ENCODE measurements at places on chromosomes 3 and 15.

GRCh38 chr3:15657016-15657415 is 55.5 kb downstream of the BTD start:
- no peak for DNase-seq

DNA sequence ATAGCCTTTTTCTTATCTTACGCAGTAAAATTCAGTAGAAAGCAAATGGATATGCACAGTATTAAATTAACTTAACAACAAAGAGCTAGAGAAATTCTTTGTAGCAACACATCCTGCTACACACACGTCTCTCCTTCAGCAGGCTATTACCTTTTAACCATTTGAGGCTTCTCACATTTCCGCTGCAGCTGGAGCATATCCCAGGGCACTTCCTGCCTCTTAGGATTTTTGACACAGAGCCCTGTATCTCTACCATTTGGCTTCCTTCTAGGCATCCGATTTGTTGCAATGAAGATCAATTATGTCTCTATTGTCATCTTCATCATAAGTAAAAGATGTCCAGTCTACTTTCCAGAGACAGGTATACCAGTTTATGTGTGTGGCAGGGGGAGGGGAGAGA is 292.4 kb upstream of the CBLB start:
- DNase-seq = no peak

DNA sequence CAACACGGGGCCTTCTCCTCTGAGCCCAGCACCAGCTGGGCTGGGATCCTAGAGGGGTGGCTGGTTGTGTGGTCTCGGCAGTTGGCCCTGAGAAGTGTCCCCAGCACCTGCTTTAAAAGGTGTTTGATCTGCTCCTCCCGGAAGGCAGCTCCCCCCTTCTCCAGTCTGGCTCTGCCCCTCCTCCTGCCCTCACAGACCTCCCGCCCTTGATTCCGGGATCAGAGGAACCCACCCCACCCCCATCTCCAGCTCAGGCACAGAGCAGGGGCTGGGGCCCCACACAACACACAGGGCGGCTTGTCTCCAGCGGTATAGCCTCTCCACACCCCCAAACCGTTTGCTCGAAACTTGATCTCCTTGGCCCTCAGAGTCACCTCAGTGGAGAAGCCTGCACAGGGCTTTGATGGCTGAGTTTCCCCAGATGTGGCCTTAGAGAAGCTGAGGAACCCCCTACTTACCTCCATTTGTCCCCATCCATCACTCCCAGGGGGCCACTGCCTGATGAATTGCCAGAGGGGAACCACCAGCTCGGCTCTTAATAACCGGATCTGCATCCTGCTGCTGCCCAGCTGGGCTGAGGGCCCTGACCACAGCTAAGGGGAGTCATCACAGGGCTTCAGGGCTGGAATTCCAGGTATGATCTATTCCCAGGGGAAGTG is 6.4 kb upstream of the STRA6 start:
- no peak for DNase-seq

DNA sequence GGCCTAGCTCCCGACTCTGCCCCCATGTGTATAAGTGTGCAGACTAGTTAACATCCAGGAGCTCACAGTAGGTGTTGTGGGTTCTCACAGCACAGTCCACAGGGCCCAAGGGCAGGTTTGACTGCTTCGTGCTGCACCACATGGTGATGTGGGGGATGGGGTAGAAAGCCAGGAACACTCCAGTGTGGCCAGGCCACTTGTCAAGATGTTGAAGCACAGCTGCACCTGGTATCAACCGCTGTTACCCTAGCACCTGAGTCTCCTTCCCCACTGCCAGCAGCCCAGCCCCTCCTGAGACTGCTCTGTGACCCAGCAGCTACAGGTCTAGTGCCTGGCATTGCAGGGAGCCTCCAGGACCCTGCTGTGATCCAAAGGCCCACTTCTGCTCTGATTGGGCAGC is 53.4 kb downstream of the CHDH start:
- no peak for DNase-seq

DNA sequence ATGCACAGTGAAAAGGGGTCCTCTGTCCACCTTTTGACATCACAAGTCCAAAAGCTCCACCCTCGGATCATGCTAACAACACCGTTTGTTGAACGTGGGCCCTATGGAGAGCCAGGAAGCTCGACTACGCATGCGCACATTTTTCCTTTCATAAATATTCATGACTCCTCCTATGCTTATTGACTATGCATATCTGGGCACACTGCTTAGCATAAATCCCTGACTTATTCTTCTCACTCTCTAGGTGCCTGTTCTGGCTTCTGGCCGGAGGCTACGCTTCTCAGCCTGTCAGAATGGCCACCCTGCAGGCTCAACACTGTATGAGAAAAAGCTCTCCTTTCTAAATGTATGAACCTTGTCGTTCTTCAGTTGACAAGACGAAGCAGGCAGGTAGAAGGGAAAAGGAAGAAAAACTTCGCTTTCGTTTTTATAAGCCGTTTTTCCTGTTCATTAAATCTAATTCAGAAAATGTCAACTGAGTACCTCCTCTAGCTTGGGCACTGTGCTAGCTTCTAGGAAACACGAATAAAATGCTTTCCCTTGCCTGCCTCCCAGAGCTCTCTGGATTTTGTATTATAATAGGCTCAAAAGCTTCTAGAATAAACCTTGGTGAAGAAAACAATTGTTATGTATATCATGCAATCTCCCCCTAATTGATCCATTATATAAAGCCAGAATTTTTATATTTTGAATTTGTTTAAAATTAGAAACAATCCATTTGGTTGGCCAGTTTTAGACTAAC is 207.7 kb downstream of the ATP10A start:
- DNase-seq = no peak

DNA sequence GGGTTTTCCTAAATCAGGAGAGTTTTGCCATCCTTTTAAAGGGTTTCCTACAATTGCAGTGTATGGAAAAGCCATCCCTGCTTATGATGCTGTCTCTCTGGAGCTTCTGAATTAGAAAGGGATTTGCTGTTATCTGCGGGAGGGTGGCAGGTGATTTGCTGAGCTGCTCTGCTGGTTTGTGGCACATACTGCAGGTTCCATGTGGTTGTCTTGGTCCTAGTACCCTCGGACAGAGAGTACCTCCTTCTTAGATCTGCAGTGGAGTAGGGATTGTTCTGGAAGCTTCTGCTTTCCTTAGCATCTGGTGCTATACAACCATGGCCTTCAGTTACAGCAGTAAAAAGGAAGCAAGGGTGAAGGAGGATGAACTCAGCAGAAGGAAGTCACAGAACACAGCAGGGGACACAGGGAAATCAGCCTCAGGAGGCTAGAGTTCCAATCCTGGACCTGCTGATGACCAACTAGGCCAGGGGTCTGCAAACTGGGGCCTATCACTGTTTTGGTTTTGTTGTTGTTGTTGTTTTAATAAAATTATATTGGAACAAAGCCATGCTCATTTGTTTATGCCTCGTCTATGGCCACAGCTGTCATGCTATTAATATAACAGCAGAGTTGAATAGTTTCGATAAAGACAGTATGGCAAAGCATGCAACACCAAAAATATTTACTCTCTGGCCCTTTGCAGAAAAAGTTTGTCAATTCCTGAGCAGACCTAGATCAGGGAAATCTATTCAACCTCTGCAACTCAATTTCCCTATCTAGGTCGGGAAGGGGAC is 39.5 kb downstream of the STARD5 start:
- DNase-seq = peak; percentile 47

- no peak for DNase-seq
Measured at GRCh38 chr3:190064112-190064511, 56.6 kb downstream of the P3H2 start.

- DNase-seq = no peak
Measured at GRCh38 chr15:54687628-54688027, 509.1 kb downstream of the RSL24D1 start.
